ENCODE measurements at places on chromosomes 6 and 20. TPM values are rescaled to one million over a fixed set of nuclear protein-coding genes. Genes with fewer than 3 reads are reported as not detected.

DNA sequence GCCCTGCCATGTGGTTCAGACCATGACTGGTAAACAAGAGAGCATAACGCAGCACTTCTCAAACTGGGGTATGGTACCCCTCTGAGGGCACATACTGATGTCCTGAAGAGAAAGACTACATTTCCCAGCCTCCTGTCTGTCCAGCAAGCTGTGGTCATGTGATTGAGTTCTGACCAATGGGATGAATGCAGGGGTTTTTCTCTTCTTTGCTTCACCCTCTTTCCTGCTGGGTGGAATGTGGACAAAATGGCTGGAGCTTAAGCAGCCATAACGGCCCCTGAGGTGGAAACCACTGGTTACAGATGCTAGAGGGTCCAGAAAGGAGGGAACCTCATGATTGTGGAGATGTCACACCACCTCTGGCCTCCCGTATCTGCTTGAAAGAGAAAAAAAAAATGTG, 19.4 kb upstream of the KCNB1 start:
- DNase-seq = no peak

DNA sequence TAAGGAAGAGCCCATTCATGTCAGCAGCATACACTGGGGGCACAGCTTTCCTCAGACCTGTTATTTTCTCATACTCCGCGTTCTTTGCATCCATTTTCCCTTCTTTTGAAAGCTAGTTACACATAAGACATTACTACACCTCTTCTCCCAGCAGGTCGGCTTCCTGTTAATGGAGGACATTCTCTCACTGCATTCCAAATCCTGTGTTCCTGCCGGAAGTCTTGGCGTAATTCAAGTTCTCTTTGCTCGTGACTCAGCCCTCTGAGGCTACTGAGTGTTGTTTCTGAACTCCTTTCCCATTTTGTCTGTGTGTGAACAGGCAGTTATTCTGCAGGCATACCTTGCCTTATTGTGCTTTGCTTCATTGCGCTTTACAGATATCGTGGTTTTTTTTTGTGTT, 97.5 kb upstream of the ZBTB24 start:
- DNase-seq = no peak

DNA sequence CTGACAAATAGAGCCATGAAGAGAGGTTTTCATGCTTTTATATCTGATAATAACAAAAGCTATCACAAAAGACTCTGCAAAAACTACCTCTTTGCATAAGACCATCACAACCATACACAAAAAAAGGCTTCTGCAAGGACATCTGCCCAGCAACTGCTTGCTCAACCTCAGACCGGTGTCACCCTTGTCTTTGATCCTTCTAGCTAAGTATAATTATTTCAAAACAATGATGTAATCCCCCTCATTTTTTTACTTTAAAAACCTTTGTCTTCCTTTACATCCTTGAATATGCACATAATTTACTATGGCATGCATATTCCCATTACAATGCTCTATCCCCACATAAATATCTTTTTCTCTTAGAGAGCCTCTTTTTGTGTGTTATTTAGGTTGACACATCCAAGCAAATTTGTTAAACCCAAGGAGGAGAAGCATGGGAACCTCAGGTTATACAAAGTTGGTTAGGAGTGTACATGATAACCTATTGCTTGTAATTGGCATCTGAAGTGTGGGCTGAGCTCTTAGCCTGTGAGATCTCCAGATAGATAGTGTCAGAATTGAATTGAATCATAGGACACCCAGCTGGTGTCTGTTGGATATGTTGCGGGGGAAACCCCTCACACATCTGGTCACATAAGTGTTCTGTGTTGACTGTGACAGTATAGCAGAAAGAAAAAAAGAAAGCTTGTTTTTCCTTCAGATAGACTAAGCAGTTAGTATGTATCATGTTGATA, 20.7 kb upstream of the CGA start:
- DNase-seq = no peak

GRCh38 chr6:55180258-55180657, 5.9 kb downstream of the HCRTR2 start:
- DNase-seq = no peak

DNA sequence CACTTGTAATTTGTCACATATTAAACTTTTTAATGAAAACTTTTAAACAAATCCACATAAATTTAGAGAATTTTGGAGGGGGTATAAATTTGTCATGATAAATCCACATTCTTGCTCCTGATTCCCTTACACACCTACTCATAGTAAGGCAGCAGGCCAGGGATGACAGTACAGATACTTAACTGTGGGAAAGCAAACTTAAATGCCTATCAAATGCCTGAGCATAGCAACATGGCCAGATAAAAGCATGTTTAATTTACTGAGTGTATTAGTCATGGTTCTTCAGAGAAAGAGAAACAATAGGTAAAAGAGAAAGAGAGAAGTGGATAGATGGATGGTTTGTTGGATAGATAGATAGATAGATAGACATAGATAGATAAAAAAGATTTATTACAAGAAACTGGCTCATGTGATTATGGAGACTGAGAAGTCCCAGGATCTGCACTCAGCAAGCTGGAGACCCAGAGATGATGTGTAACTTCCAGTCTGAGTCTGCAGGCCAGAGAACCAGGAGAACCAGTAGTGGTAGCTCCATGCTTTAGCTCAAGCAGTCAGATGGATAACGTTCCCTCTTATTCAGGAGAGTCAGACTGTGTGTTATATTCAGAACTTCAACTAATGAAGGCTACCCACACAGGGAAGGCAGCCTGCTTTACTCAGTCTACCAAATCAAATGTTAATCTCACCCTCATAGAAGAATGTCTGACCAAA, 15.9 kb upstream of the ADGRF1 start:
- peak; percentile 46 for DNase-seq

DNA sequence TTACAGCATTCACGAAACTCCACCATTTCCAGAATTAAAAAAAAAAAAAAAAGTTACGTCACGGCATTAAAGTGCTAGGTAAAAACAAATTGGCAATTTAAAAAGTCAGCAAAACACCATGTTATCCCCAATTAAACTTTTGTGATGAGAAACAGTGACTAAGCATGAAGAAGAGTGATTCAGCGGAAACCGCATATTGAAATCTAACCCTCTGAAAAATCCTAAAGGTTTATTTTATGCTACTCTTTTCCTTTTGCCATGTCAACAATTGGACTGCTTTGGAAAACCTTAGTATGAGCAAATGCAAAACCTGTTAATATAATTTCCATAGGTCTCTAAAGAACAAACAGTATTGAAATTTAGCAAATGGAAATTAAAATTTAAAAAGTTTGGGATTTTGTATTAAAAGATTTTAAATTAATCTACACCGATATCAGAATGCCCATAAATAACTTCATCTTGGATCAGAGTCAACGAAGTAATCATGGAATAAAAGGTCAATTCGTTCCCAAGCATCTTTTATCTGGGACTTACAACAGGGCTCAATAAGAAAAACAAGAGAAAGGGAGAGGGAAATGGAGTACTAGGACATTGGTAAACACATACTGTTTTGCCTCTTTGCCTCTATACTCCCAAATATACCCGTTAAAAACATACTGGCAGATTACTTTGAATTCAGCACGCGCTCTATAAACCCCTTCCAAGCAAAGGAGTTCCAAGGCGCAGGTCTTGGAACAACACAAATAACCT, 1.1 kb downstream of the FBXO30 start:
- no peak for DNase-seq

GRCh38 chr20:7361321-7361720, 578.9 kb downstream of the HAO1 start:
- no peak for DNase-seq

- DNase-seq = no peak
These were observed 11.8 kb upstream of the GPR6 start for GRCh38 chr6:109966299-109966698.

DNA sequence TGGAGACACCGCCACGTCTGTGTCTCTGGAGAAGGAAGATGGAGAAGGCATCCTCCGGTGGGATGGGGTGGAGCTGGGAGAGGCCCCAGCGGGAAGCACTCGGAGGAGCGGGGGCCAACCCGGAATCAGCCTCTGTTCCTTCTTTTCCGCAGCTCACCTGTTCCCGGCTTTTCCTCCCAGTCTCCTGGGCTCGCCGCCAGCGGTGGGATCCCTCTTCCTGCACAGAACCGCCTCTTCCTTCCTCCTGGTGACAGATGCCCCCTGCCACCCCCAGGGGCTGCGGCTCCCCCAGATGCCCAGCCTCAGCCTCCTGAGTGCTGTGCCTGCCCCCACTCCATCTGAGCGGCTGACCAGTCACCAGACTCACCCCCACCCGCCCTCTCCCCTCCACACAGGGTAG, 23.3 kb downstream of the RAMACL start:
- no peak for DNase-seq

- no peak for DNase-seq
These were observed 1.5 kb downstream of the VNN1 start for GRCh38 chr6:132712366-132712765.

DNA sequence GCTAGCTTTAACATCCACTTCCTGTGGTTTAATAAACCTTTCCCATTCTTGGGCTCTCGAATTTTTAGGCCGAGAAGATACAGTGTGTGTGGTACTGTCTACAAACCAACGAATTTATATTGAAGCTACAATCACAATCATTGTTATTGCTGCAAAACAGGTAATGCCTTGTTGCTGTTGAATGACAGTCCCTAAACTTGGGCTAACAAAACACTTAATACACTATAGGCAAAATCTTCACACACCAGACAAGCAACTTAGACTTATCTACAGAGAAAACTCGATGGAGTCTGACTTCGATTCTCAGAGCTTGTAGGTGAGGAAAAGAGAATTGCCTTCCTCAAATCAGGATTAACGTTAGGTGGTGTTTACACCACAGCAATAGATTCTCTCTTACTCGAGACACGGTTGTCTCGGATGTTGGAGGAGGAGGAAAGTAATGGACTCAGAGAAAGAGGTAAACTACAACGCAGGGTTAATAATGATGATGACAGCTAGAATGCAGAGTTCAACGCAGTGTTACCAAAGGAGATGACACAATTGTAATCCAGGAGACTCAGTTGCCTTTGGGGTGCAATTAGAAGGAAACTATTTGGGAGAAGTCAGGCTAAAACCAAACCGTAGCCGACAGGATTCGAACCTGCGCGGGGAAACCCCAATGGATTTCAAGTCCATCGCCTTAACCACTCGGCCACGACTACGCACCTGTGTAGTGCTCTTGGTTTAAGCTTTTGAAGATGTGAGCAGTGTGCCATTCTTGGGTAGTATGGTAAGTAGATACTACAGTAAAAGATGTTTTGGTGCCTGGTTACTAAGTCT, 32.5 kb upstream of the ZNF184 start:
- DNase-seq = peak; percentile 92

GRCh38 chr20:24134284-24134683, 145.7 kb upstream of the GGTLC1 start:
- DNase-seq = no peak

DNA sequence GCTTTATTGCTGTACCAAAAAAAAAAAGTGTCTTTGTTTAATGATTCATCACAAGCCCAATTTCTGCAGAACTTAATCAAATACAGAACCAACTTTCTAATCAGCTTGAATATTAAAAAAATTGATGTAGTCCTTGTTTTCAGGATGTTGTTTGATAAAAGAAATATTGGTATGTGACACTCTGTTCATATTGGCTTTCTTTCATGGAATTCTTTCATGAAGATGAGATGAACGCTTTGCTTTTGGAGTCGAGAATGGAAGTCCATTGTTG, 184.3 kb downstream of the ZNF217 start:
- DNase-seq = no peak

DNA sequence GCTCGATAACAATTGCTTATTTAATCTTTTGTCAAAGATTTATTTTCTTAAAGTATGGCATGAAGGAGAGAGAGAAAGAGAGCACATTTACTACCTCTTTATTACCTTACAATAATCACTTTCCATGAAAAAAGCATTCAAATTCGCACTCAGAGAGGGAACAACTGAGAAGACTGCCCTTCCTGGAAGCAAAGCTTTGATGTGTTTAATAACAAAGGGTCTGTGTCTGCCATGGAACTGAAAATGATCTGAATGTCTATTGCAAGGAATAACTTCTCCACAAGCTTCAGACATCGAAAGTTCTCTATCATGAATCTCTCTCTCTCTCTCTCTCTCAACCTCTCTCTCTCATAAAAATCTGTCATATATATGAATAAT, 308.9 kb downstream of the HDGFL1 start:
- no peak for DNase-seq

GRCh38 chr20:16929756-16930155, 181.6 kb downstream of the OTOR start:
- DNase-seq = no peak

- DNase-seq = no peak
These were observed 308.9 kb upstream of the THEMIS start for GRCh38 chr6:128209771-128210170.

DNA sequence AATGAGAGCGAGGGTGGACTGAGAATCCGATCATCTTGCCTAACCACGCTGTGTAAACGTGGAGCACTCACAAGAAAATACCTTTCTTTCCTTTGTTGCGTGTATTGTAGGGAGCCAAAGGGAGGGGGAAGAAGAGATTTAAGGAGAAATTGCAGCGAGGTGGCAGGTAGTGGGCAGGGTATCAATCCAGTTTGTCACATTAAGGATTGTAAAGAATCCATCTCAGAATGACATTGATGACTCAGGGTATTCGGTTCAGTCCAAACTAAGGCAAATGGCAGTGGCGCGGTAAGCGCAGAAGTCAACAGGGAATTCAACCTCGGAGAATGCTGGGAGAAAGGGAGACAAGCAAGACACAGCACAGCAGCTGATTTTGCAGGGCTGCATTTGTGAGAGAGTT, 146.2 kb downstream of the ID4 start:
- DNase-seq = no peak

GRCh38 chr20:35680452-35681183, 15.9 kb upstream of the CPNE1 start:
- DNase-seq = no peak

DNA sequence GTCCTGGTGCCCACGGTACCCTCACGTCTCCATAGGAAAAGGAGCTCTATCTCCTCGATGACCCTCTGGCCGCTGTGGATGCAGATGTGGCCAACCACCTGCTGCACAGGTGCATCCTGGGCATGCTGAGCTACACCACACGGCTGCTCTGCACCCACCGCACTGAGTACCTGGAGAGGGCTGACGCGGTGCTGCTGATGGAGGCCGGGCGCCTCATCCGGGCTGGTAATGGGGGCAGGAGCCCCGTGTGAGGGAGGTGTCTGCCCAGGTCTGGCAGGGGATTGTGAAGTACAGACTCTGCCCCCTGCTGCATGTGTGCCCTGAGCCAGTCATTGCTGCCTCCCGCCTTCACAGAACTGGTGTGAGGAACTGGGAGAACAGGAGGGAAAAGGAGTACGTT, 12.4 kb downstream of the DLK2 start:
- DNase-seq = no peak

- no peak for DNase-seq
These were observed 9.9 kb upstream of the CDKN1A start for GRCh38 chr6:36668591-36668990.

GRCh38 chr20:1891263-1892118, 3.7 kb upstream of the SIRPA start:
- DNase-seq = no peak

PRND gene
- not detected for polyA plus RNA-seq

EBF4 gene
- 2.8 TPM for polyA plus RNA-seq

B3GALT4 gene
- polyA plus RNA-seq = 0.27 TPM

PRKN gene
- 0.07 TPM for polyA plus RNA-seq

RSPH3 gene
- 4.0 TPM for polyA plus RNA-seq

CST7 gene
- polyA plus RNA-seq = not detected

HRH3 gene
- not detected for polyA plus RNA-seq

NR2E1 gene
- not detected for polyA plus RNA-seq

DSP gene
- 14.1 TPM for polyA plus RNA-seq

HLA-DQA1 gene
- polyA plus RNA-seq = not detected

PTCHD4 gene
- 0.15 TPM for polyA plus RNA-seq

BPI gene
- not detected for polyA plus RNA-seq

SKIC2 gene
- polyA plus RNA-seq = 40.5 TPM

CST5 gene
- polyA plus RNA-seq = not detected

LHFPL5 gene
- polyA plus RNA-seq = 0.16 TPM

FAM217A gene
- polyA plus RNA-seq = not detected

ASCC3 gene
- polyA plus RNA-seq = 17.4 TPM

WFDC2 gene
- not detected for polyA plus RNA-seq

RAD21L1 gene
- not detected for polyA plus RNA-seq

Data from A549 (cell line).